ENCODE measurements at places on chromosomes 5 and 9. TPM values are rescaled to one million over a fixed set of nuclear protein-coding genes. Genes with fewer than 3 reads are reported as not detected.

DNA sequence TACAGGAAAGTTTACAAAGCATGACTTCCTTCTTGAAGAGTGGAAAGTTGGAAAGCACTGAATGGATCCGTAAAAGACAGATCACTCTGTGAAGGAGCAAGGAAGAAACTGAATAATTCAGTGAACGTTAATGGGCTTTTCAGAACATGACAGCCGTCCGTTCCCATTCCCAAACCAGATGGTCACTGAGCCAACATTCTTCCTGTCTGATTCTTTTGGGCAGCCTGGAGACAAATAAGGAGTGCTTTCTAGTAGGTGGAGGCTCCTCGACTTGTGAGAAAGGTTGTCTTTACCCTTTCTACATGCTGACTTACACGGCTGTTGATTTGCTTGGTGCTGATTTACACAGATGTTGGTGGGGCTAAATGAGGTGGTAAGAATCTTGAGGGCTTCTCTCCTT is 51.0 kb upstream of the PAPPA start:
- DNase-seq = no peak

GRCh38 chr5:173885475-173886010 is 2.6 kb upstream of the CPEB4 start:
- DNase-seq = no peak

DNA sequence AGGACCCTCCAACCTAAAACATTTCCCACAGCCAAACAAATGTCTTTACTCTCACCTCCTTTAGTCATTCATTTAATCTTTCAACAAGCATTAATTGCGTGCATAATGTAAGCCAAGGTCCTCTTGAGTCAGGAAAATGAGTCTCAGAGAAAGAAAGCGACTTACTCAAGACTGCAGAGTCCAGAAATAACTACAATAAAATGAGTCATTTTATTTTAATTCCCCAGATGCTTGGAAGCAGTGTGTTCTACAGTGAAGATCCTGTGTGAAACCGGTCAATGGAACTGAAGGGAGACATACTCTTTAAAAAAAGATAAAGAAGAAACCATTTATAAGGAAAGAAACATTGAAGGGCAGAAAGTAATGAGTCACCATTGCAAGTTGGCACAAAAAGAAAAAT is 513.7 kb downstream of the CDK5RAP2 start:
- DNase-seq = no peak

- no peak for DNase-seq
Observed at GRCh38 chr9:13244181-13244580, 35.3 kb downstream of the MPDZ start.

- DNase-seq = peak; percentile 34
Observed at GRCh38 chr5:60382716-60383115, 317.2 kb downstream of the DEPDC1B start.

DNA sequence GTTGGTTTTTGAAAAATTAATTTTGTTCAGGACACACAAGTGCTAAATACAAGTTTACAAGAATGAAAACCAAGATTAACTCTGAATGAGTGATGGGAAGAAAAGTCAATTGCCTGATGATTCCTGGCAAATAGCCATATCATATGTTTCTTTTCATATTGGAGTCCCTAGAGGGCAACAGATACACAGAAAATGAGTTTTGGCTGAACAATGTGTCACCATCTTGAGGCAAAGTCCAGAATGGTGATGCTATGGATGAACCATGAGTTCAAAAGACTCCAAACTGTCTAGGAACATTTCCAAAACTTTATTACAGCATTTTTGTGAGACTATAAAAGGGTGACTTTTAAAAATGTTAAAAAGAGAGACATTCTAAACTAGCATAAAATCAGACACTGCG is 382.9 kb downstream of the TMEM161B start:
- DNase-seq = peak; percentile 59

GRCh38 chr5:168152660-168153059 is 138.8 kb upstream of the WWC1 start:
- peak; percentile 37 for DNase-seq

DNA sequence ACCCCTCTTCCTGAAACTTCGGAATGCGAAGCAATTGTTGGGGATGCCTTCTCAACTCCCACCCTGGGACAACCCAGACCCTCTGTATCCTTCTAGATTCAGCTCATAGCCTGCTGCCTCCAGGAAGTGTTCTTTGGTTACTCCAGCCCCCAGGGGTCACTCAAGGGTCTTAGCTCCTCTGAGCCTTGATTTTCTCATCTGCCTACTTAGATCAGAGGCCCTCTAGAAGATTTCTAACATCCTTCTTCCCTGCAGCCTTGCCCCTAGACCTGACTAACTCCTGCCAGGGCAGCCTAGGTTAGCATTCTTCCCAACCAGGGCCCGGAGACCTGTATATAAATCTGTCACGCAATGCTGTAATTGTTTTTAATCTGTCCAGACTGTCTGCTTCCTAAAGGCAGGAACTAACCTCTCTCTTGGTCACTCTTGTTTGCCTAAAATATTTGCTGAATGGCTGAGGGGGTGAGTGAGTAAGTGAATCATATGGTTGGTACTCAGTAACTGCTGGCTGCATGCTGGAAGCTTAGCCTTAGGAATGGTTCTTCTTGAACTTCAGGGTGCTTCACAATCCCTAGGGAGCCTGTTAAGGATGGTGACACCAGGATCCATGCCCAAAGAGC is 8.2 kb downstream of the GALNT10 start:
- DNase-seq = peak; percentile 84

GRCh38 chr5:169218861-169219260 is 82.1 kb downstream of the SLIT3 start:
- DNase-seq = peak; percentile 45

- peak; percentile 71 for DNase-seq
Observed at GRCh38 chr5:158456756-158457155, 597.8 kb upstream of the CLINT1 start.

FOXD4 gene
- 0.80 TPM for total RNA-seq

TMEM232 gene
- total RNA-seq = not detected

ARID3C gene
- not detected for total RNA-seq

GABBR2 gene
- total RNA-seq = 0.44 TPM

PCDHB8 gene
- 0.40 TPM for total RNA-seq

GCNT4 gene
- total RNA-seq = under 0.01 TPM

IL17B gene
- not detected for total RNA-seq

CNTFR gene
- total RNA-seq = not detected

CCDC152 gene
- total RNA-seq = not detected

PCDHB13 gene
- total RNA-seq = 0.52 TPM

All from PC-3 (cell line).